ENCODE measurements at places on chromosomes 6 and 20.

DNA sequence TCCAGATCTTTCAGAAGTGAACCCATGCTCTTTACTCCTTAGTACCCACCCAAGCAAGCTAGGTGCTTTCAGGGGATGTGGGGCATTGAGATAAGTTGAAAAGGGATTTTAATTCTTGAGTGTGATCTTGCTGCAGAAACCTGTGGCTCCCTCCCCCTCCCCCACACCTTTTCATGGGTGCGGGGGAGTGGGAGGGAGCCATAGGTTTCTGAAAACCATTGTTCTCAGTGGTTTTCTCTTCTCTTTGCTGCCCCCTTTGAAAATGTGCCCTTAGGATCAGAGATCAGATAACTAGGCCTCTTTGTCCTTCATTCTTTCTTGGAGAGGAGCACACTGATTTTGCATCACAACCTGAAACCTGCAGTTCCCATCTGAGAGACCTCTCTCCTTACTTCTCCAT is 2.4 kb downstream of the PCSK2 start:
- DNase-seq: no peak

- no peak for DNase-seq
Observed at GRCh38 chr6:36863670-36864540, 10.7 kb downstream of the PPIL1 start.

- DNase-seq: no peak
Observed at GRCh38 chr20:32528171-32528891, 56.8 kb downstream of the NOL4L start.

- DNase-seq: no peak
Observed at GRCh38 chr6:7050004-7050403, 57.8 kb upstream of the RREB1 start.

- DNase-seq: no peak
Observed at GRCh38 chr20:20549267-20549612, 163.2 kb downstream of the RALGAPA2 start.

GRCh38 chr6:56803594-56803993 is 151.3 kb upstream of the BEND6 start:
- peak; percentile 19 for DNase-seq
